Non-pigmented ciliary epithelial cell (primary cell): ENCODE measurements at places on chromosomes 1 and 21.

GRCh38 chr1:192587386-192588266, 12.1 kb downstream of the RGS1 start:
- no peak for DNase-seq

DNA sequence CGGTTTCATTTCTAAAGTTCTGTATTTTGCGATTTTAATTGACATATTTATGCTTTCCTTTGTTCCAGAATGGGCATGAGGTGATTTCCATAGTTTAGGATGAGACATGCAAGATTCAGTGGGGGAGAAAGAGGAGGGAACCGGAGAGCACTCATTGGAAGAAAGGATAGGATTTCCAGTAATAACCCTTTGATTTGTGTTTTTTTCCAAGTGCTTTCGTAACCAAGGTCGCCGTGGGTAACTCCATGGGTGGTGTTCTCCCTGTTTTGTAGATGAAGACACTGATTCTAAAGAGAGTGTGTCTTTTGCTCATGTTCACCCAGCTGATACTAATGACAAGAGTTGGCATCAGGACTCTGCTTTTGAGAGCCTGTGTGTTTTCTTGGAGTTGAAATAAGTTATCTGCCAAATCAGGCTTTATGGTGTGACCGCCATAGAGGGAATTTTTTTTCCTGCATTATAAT, 170.1 kb downstream of the DHRS3 start:
- no peak for DNase-seq

- no peak for DNase-seq
These were observed 51.1 kb downstream of the RIPK4 start for GRCh38 chr21:41715649-41716281.

DNA sequence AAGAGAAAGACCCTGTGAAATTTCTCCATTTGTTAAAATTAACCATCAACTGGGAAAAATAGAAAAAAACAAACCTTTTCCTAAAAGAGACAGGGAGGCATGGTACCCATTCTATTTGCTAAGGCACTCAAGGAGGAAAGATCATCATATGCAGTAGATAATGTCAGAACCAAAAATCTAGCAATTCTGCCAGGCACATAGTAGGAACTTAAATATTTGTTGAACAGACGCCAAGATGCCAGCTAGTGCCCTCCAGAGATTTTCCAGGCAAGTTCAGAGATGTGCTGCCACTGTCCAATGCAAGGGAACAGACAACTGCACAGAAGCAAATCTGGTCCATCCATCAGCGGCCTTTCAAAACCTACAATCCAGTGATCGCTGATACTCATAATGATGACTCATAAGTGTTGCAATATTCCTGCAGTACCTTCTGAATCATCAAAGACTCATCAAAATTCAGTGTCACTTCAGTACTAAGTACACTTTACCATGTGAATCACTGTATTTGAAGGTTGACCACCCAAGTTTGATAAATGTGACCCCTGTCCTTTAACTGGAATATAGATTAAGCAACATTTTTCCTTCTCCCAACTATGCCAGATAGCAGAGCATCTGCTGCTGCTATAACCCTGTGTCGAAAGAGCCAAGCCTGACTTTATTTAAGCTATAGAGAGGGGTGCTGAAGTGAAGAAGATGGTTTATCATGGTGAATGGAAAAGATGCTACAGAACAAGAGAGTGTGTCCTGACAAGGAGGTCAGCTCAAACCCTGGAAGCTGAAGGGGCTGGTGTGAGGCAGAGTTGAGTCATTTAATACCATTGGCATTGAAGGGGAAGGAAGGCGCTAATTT, 99.1 kb downstream of the MT1HL1 start:
- DNase-seq = peak; percentile 62

GRCh38 chr1:23475134-23475628, 8.8 kb downstream of the ASAP3 start:
- peak; percentile 86 for DNase-seq

DNA sequence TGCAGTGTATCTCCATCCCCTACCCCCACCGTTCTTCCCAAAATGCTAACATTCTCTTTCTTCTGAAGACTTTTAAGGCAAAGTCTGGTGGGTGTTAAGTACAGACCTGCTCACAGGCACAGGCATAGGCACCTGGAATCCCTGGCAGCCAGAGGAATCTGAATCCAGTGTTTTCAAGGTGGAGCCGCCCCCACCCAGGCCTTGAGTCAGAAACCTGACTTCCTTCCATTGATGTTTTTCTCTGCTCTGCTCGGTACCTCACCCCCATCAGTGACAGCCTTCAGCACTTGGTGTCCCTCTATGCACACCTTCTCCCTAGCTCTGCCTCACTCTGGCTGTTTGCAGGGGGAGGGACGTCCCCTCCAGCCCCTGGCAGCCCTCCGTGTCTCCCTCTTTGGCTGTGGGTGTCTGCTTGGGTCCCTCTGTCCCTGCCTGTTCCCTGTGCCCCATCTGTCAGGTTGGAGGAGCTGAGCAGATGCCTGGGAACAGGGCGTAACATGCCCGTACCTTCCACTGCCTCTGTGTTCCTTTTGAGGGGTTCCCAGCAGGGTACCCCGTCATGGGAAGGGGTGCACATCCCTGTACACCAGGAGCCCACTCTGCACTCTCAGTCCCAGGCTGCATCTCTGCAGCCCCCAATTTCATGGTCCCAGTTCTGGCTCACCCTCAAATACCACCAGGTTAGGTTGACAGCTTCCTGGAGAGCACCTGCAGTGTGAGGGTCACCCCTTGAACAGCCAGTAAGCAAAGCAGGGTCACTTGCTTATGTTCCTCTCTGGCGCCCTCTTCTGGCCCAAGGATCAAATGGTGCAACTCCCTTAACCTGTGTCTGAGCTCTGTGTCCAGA, 6.7 kb downstream of the NCDN start:
- no peak for DNase-seq
